DMS153 (cell line): ENCODE measurements at places on chromosomes 5 and 9.

DNA sequence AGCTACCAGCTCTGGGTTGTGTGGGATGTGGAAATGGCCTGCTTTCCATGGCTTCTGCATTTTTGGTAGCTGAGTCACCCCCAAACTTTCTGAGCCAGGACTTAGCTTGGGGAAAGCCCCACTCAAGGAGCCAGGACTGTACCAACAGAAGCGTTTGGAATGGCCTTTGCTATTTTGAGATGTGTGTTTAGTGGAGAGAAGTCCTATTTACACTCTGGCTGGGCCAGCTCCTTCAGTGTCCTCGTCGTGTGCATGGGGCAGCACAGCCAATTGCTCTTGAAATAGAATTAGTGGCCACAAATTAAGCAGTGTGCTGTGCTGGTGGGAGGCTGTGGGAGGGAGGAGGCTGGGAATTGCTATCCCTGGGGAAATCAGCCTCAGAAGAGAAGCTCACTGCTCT is 51.6 kb downstream of the ENTREP1 start:
- DNase-seq, result no peak

DNA sequence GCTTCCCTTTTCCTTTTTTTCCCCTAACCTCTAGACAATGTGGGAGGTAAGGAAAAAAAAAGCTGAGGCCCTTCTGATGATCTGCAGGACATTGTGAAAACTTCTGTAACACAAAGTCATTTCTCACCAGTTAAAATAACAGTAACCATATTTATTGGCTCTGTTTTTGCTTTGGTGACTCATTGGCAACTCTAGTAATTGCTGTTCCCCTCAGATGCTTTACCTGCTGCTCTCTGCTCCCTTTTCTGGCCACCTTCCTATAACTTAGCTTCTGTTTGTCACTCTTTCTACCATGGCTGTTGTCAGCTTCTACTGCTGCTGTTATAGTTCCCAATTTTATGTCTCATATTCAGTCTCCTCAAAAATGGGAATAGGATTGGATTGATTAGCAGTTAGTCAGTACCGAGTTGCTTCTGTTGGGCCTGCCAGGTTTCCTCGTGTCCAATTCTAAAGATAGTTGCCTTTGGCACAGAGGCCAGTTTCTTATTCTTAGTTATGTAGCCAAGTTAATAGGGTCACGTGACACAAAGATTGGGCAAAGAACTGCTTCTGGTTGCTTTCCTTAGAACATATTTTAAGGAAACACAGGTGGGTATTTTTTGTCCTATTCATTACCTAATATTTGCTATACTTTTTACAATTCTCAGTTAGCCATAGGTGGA is 16.8 kb downstream of the SCAMP1 start:
- no peak for DNase-seq

- no peak for DNase-seq
Measured at GRCh38 chr9:27126670-27127069, 17.6 kb downstream of the TEK start.

DNA sequence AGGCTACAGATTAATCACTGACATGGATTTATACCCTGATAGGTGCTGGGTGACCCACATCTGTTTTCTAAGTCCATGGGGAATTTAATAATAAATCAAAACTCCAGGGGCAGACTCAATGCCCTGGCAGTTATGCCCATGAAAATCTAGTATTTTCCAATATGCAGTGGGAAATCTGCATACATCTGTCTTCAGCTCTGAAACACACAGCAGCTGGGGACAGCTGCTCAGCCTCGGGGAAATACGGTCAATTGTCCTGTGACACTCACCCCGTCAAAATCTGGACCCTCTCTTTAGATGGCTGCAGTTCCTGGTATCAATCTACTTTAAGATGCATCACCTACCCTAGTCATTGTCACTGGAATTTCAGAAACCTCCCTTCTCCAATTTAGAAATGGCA is 12.7 kb upstream of the C1QTNF3 start:
- DNase-seq, result no peak

- no peak for DNase-seq
Measured at GRCh38 chr9:18622186-18622836, 148.4 kb downstream of the ADAMTSL1 start.

DNA sequence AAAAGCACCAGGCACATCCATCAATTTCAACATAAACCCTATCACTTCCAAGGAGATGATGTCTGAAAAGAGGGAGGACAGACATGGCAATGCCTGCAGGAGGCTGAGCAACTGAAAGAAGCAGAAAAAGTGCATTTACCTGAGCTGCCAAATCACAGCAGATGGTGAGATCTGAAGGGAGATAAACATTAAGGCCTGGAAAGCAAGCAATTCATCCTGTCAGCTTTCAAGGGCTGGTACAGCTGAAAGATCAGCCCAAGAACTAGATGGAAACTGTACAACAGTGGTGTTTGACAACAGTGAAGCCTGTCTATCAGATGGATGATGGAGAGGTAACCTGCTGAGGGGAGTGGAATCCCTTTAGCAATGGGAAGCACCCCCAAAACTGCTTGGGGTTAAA is 433.2 kb upstream of the ZNF608 start:
- no peak for DNase-seq

DNA sequence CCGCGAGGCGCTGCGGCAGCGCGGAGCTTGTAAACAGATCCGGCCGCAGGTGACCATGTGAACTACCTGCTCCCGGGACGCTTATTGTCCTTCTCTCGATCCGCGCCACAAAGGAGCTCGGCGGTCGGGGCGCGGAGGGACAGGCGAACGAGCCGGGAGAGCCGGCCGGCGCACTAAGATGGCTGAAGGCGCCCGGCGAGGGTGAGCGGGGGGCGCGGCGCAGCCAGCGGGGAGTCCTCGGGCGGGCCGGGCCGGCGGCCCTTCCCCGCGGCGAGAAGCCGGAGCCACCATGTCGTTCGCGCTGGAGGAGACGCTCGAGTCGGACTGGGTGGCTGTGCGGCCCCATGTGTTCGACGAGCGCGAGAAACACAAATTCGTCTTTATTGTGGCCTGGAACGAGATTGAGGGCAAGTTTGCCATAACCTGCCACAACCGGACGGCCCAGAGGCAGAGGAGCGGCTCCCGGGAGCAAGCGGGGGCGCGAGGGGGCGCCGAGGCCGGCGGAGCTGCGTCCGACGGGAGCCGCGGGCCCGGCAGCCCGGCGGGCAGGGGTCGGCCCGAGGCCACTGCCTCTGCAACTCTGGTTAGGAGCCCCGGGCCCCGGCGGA is 535 bp downstream of the JMY start:
- DNase-seq, result no peak

DNA sequence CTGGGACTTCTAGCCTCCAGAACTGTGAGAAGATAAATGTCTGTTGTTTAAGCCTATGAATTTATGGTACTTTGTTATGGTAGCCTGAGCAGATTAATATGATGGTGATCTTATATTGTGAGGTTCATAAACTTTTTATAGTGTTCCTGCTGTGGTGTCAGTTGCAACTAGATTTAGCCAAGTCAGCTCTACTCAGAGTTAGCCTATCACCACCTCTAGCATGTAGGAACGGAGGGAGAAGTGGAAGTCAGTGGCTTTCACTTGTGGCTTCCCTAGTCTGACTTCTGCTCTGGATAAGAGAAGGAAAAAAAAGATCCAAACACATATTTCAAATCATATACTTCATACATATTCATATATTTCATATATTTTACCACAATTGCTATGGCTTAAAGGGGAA is 6.6 kb downstream of the POC5 start:
- DNase-seq, result no peak

GRCh38 chr9:16316456-16316855 is 554.0 kb downstream of the BNC2 start:
- no peak for DNase-seq

DNA sequence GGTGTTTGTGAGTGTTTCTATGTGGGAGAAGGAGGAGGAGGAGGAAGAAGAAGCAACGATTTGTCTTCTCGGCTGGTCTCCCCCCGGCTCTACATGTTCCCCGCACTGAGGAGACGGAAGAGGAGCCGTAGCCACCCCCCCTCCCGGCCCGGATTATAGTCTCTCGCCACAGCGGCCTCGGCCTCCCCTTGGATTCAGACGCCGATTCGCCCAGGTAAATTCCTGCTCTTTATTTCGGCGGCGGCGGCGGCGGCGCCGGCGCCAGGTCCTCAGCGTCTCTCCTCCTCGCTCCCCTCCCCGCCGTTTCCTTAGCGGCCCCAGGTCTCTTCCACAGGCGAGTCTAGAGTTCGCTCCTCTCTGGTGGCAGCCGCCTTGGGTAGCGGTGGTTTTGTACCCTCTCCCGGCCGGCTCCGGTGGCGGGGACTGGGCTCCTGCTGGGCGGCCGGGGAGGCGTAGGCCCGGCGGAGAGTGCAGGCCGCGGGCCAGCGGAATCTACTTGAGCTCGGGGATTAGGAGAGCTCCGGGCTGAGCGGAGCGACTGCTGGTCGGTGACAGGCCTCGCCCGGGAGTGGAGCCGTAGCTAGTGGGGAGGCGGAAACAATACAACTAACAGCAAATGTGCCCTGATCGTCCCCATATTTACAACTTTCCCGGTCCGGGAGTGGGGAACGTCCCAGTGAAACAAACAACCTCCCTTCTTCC is 547 bp downstream of the NIPBL start:
- peak; percentile 63 for DNase-seq

GRCh38 chr5:58263296-58263695 is 196.6 kb downstream of the PLK2 start:
- no peak for DNase-seq

DNA sequence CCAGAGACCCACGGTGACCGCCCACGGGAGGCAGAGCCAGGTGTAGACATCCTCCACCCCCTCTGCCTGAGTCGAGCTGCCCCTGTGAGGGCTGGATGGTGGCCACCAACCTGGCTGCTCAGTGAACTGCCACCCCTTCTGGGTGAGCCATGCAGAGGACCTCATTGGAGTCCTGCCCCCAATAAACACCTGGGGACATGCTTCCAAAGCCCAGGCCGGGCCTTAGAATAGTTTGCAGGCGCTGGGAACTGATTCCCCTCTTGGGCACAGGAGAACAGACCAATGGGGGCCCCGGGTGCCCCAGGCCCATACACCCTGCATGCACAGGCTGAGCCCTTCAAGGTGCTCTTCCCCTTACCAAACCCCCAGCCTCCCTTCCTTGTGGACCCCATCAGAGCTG is 38.1 kb upstream of the GFPT2 start:
- no peak for DNase-seq

GRCh38 chr5:72177538-72177937 is 70.3 kb downstream of the MAP1B start:
- no peak for DNase-seq

DNA sequence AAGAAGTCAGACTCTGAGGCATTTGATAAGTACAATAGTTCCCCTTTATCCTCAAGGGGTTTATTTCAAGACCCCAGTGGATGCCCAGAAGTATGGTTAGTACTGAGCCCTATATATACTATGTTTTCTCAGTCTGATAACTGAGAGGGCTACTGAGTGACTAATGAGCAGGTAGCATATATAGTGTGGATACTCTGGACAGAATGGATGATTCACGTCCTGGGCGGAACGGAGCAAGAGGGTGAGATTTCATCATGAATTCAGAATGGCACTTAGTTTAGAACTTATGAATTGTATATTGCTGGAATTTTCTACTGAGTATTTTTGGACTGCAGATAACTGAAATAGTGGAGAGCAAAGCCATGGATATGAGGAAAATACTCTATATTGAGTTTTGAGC is 457.6 kb downstream of the PLK2 start:
- DNase-seq, result no peak

DNA sequence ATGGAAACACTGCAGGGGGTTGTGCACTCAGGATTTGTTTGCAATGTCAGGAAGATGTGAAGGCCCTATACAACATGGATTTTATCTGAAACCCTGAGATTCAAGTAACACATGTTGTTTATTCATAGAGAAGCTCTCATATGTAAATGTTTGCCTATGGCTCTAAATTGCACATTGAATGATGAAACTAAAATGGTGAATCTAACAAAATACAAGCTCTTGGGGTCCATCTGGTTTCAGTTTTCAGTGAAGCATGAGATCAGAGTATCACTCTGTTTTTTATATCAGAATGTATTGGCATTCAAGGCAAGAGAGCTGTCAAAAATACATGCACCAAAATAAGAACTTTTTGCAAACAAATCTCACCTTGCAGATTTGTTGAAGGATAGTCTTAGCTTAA is 19.6 kb upstream of the FRMD3 start:
- DNase-seq, result no peak

DNA sequence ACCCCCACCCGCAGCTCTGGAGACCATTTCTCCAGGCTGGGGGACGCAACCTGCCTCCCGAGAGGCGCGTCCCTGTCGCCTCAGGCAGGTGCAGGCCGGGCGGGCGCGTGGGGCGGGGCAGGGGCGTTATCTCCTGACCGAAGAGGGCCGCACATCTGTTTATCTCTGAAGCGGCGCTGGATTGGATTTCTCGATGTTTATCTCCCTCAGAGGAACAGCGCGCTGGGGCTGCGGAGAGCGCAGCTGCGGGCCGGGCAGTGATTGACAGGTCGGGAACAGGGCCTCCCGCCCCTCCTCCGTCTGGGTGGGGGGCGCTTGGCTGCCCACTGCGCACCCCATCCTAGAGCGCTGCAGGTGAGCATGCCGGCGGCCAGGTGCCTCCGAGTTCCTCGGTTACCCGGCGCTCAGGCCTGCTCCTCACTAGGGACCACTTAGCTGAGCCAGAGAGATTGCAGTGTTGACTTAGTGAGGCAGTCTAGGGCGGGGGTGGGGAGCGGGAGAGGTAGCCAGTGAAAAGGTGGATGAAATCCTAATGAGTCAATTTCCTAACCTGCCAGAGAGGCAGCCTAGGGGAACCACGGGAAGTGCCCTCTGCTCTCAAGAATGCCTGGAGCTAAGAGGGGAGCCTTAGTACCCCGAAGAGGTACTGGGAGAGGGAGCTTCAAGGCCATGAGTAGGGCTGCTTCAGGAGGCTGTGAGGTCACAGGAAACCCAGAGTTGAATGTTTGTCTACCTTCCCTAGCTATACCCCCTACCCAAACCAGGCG is 39.6 kb upstream of the TIFAB start:
- DNase-seq, result peak; percentile 81

DNA sequence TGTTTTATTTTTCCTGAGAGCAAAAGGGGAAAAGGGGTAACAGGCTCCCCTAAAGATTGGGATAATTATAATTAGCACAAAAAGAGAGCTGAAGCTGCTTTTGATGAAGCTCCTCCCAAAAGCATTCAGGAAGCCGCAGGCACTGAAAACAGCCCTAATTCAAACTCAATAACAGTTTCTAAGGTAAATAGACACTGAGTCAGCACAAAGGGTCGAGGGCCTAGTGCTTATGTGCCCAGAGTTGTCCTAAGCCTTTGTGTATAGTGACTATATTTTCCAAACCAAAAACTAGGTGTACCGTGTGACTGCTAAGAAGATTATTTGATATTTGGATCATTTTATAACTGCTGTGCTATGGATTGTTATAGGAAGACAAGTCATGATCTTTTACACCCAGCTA is 67.7 kb downstream of the HMHB1 start:
- no peak for DNase-seq

GRCh38 chr5:163005949-163006348 is 431.4 kb upstream of the CCNG1 start:
- DNase-seq, result no peak
